ENCODE measurements at places on chromosomes 6 and 20. TPM values are rescaled to one million over a fixed set of nuclear protein-coding genes. Genes with fewer than 3 reads are reported as not detected.
A peak's percentile ranks its signal among the peaks of the same experiment; 100 is the strongest.

The NKAIN2 gene
- polyA plus RNA-seq = not detected

The PTK7 gene
- polyA plus RNA-seq = 0.76 TPM

The ISM1 gene
- 1.2 TPM for polyA plus RNA-seq

The C4B gene
- polyA plus RNA-seq = 3,560 TPM

DNA sequence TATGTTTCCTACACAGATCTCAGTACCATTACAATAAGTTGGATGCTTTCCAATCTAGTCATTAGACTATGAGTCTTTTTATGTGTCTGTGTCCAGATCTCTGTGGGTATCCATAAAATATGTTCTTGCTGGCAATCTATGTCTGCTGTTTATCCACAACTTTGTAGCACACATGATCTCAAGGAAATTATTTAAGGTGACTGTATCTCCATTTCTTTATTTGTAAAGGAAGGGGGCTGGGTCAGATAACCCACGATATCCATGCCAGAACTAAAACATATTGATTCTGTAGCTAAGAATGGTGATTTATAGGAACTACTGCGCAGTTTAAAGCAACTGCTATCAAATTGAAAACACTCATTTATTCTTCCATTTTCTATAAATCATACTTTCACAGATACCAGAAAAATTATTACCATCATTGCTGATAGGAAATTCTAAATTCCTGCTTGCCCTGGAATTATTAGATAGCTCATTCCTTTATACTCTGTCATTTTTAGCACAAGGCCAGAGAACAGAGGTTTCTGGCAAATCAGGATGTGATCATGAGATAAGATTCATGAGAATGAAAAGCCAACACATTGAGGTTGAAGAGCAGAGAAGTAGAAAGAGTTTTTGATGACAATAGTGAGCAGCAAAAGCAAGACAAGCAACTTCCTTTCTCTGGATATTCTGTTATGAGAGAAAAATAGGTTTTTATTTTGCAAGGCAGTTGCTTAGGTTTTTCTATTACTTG lies 851.4 kb upstream of the CITED2 start:
- no peaks in the 10 kb centered on the region for H3K4me1 ChIP-seq
- DNase-seq = no peak
- no peak overlapping the region for H3K27ac ChIP-seq

DNA sequence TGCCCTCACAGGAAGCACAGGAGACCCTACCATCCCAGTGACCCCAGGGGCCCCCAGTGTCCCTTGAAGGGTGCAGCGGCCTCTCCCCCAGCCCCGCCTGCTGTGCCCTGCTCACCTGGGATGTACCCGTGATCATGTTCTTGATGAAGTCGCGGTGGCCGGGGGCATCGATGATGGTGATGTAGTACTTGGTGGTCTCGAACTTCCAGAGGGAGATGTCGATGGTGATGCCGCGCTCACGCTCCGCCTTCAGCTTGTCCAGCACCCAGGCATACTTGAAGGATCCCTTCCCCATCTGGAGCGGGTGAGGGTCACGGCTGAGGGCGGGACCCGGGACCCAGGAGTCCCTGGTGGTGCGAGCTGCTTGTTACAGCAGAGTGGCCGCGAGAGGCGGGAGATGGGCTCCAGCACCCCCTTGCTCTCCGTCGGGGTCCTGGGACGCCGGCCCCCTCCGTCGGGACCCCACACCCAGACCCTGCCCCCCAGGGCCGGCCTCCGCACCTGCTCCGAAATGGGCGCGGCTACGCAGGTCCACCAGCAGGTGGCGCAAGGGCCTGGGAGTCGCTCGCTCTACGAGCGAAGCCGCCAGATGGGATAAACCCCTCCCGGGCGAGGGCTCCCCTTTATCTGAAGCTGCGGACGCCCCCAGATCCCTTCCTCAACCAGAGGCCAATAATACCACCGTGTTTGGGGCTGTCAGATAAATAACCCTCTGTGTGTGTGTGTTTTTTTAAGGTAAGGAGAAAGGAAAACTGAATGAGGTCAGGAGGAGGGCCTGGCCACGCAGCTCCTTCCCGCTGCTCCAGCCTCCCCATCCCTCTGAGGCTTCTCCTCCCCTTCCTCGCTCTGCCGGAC lies 2.9 kb downstream of the EEF1A2 start:
- H3K27me3 ChIP-seq = peaks cover 2% of the 10 kb centered on the region
- DNase-seq = peak; percentile 71
- peaks cover 7% of the 10 kb centered on the region for H3K4me1 ChIP-seq
- no peak overlapping the region for H3K4me3 ChIP-seq
- no peaks in the 10 kb centered on the region for H3K36me3 ChIP-seq
- H3K27ac ChIP-seq = no peak overlapping the region

GRCh38 chr6:119608994-119609393 lies 259.4 kb upstream of the MAN1A1 start:
- no peak overlapping the region for H3K4me3 ChIP-seq
- no peak overlapping the region for H3K27ac ChIP-seq
- H3K4me1 ChIP-seq = no peaks in the 10 kb centered on the region
- H3K27me3 ChIP-seq = no peaks in the 10 kb centered on the region
- DNase-seq = no peak
- H3K36me3 ChIP-seq = no peaks in the 10 kb centered on the region

- H3K27me3 ChIP-seq = no peaks in the 10 kb centered on the region
- H3K27ac ChIP-seq = peak overlapping the region; percentile 51
- H3K4me1 ChIP-seq = peaks cover 5% of the 10 kb centered on the region
- DNase-seq = no peak
- no peak overlapping the region for H3K4me3 ChIP-seq
- no peaks in the 10 kb centered on the region for H3K36me3 ChIP-seq
Observed at GRCh38 chr6:167341038-167341583, 16.2 kb downstream of the TTLL2 start.

DNA sequence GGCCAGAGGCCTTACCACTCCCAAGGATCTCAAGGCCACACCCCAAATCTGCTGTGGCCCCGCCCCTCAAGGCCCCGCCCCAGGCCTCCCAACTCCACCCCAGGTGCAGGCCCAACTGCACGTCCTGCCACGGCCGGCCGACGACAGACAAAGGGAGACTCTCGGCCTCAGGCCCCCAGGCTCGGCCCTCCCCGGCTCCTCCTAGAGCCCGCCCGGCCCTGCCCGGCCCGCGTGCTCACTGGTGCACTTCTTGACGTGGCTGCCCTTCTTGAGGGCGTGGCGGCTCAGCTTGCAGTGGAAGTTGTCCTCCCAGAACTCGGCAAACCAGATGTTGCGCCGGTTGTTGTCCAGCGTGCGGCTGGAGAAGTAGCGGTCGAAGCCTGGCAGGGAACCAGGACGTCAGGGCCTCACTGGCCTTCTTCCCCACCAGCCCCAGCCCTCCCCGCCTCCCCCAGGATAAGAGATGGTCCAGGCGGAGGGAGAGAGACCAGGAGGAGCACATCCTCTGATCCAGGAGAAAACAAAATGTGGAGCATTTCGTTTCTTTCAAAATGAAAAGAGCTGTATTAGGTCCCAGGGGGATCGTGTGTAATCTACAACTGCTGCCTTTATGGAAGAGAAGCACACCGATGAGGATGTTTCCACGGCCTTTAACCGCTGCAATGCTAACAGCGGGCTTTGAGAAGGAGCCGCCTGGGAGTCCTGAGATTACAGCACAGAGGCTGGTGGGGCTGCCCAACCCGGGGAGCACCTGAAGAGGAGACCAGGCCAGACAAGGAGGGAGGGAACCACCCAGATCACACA lies 89.4 kb downstream of the GRM4 start:
- H3K4me1 ChIP-seq = no peaks in the 10 kb centered on the region
- peak; percentile 47 for DNase-seq
- no peak overlapping the region for H3K27ac ChIP-seq

DNA sequence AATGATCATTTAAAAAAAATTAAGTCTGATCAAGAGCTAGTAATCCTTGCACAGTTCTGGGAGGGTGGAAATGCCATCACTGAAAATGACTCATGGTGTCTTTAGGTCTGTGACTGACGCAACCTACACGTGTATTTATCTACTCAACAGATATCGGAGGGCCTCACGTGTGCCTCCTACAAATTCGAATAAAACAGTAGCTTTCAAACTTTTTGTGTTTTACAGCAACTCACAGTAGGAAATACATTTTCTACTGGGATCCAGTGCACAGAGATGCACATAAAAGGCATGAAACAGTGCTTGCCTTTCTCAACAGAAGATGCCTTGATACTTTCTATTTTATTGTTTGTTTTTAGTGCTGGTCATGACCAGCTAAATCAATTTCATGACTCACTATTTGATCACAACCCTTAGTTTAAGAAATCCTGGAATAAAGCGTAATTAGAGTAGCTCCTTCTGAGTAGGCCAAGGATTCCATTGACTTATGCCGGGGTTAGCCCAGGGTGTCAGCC lies 210.0 kb upstream of the SNX9 start:
- DNase-seq = no peak
- H3K27me3 ChIP-seq = no peaks in the 10 kb centered on the region
- H3K36me3 ChIP-seq = peaks cover 2% of the 10 kb centered on the region
- no peak overlapping the region for H3K27ac ChIP-seq
- no peaks in the 10 kb centered on the region for H3K4me1 ChIP-seq
- no peak overlapping the region for H3K4me3 ChIP-seq

GRCh38 chr6:106470316-106470715 lies 109.8 kb downstream of the CRYBG1 start:
- H3K27ac ChIP-seq = no peak overlapping the region
- no peak overlapping the region for H3K4me3 ChIP-seq
- no peaks in the 10 kb centered on the region for H3K4me1 ChIP-seq
- DNase-seq = no peak
- no peaks in the 10 kb centered on the region for H3K27me3 ChIP-seq

DNA sequence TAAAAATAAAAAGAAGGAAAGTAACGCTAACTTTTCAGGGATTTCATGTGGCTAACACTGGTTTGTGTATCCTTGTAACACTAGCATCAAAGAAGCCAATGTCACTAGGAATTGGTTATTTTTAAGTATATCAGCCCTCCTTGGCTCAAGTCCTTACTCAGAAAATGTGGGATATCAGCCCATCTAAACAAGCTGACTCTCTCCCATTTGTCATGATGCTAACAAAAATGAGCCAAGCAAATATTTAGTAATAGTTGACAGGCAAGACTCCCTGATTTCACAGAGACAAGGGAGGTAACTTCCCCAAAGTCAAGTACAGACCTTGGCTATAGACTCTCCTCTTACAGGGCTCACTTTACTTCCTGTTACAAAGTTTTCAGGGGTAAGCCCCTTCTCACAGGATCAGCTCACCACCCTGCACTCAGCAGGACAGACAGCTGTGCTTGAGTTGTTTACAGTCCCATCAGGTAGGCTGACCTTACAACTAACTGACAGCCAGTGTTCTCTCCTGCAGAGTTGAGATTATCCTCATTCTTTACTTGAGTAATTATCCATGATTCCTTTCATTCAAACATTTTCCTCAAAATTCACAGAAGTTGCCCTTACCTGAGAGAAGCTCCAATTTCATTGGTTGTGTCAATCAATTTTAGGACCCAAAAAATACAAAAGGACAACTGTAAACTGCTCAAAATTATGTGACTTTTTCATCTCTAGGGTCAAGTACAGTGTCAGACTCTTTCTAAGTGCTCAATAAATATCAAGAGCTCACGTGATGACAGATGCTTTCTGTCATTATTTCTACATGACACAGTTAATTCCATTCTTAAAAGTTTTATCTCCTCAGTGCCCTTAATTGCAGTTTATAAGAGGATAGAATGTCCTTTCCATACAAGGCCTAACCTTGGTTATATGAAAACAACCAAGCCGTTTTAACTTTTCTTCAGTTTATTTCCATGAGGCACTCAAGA lies 38.1 kb upstream of the BMP5 start:
- no peak overlapping the region for H3K27ac ChIP-seq
- H3K27me3 ChIP-seq = no peaks in the 10 kb centered on the region
- no peak for DNase-seq
- no peak overlapping the region for H3K4me3 ChIP-seq
- H3K36me3 ChIP-seq = no peaks in the 10 kb centered on the region

GRCh38 chr6:125781314-125781868 lies 9.4 kb upstream of the NCOA7 start:
- H3K4me1 ChIP-seq = no peaks in the 10 kb centered on the region
- DNase-seq = no peak
- H3K4me3 ChIP-seq = peak overlapping the region; percentile 69
- H3K36me3 ChIP-seq = no peaks in the 10 kb centered on the region
- H3K27me3 ChIP-seq = no peaks in the 10 kb centered on the region
